ENCODE measurements at places on chromosomes 1 and 21. TPM values are rescaled to one million over a fixed set of nuclear protein-coding genes. Genes with fewer than 3 reads are reported as not detected.

The SPATA17 gene
- total RNA-seq, result 0.77 TPM

The HES3 gene
- not detected for total RNA-seq

The PLPPR4 gene
- 1.3 TPM for total RNA-seq

The ERO1B gene
- total RNA-seq, result 4.1 TPM

DNA sequence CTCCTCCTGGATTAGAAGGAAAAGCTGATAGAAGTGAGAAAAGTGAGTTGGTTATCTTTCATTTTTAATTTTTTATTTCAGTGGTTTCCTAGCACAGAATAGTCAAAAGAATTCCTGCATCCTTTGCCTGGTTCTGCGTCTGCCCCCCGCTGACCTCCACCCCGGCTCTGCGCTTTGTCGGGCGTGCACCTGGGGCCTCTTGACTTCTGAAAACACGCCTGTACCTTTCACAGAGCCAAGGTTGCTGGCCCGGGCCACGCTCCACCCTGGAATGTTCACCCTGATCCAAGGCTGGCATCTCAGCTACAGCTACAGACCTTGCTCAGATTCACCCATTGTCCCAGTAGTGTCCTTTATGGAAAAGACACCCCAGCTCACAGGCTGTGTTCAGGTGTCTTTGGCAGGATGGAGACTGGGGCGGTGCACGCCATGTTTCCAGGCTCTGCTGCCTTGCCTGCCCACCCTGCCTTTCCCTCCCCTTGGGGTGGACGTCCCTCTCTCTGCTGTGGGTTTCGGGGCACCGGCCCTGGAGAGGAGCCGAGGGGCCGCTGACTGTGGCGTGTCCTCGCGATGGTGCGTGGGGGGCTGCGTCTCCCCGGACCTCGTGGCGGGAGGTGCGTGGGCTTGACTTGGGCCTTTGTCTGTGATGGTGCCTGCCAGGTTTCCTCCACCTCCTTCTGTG is 40.3 kb upstream of the DIP2A start:
- H3K27ac ChIP-seq, result no peak overlapping the region
- no peak for DNase-seq
- H3K27me3 ChIP-seq, result no peaks in the 10 kb centered on the region
- H3K36me3 ChIP-seq, result peaks cover 12% of the 10 kb centered on the region

- H3K36me3 ChIP-seq, result no peaks in the 10 kb centered on the region
- H3K4me1 ChIP-seq, result peaks cover 2% of the 10 kb centered on the region
- H3K27me3 ChIP-seq, result peaks cover 4% of the 10 kb centered on the region
- H3K4me3 ChIP-seq, result no peak overlapping the region
Measured at GRCh38 chr1:202037706-202038296, 27.4 kb downstream of the ELF3 start.

The MYOM3 gene
- total RNA-seq, result not detected

- no peak for DNase-seq
- H3K4me3 ChIP-seq, result no peak overlapping the region
- no peaks in the 10 kb centered on the region for H3K36me3 ChIP-seq
- H3K27me3 ChIP-seq, result peaks cover 36% of the 10 kb centered on the region
- H3K27ac ChIP-seq, result no peak overlapping the region
Measured at GRCh38 chr1:202658251-202658759, 51.9 kb downstream of the SYT2 start.

GRCh38 chr1:89939693-89940438 is 55.0 kb upstream of the ZNF326 start:
- no peak overlapping the region for H3K27ac ChIP-seq
- H3K4me3 ChIP-seq, result no peak overlapping the region
- H3K27me3 ChIP-seq, result no peaks in the 10 kb centered on the region
- H3K4me1 ChIP-seq, result peaks cover 21% of the 10 kb centered on the region

DNA sequence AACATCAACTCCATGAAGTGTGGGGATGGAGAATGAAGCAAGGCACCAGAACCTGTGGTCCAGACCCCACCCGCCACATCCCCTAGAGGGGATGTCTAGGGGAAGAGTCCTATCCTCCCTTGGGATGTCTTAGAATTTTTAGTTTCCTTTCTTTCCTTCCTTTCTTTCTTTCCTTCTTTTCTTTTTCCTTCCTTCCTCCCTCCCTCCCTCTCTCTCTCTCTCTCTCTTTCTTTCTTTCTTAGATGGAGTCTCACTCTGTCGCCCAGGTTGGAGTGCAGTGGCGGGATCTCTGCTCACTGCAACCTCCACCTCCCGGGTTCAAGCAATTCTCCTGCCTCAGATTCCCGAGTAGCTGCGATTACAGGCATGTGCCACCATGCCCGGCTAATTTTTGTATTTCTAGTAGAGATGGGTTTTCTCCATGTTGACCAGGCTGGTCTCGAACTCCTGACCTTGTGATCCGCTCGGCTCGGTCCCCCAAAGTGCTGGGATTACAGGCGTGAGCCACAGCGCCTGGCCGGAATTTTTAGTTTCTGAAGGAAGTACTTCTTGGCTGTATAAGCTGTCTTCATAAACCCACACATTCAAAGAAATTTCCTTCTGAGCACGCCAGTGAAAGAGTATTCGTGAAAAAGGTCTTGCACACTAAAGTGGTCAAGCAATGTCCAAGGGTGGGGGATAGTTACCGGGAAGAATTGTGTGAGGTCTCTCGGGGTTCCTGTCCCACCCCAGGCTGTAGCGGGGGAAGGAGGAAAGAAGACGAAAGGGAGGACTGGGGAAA is 20.8 kb upstream of the LEFTY2 start:
- H3K36me3 ChIP-seq, result no peaks in the 10 kb centered on the region
- no peak for DNase-seq
- no peaks in the 10 kb centered on the region for H3K27me3 ChIP-seq

The NLRP3 gene
- total RNA-seq, result not detected

GRCh38 chr1:1255078-1255477 is 8.6 kb upstream of the C1QTNF12 start:
- no peaks in the 10 kb centered on the region for H3K27me3 ChIP-seq
- peak overlapping the region; percentile 38 for H3K27ac ChIP-seq
- DNase-seq, result no peak
- H3K4me1 ChIP-seq, result peaks cover 2% of the 10 kb centered on the region

The CYYR1 gene
- total RNA-seq, result 0.17 TPM

DNA sequence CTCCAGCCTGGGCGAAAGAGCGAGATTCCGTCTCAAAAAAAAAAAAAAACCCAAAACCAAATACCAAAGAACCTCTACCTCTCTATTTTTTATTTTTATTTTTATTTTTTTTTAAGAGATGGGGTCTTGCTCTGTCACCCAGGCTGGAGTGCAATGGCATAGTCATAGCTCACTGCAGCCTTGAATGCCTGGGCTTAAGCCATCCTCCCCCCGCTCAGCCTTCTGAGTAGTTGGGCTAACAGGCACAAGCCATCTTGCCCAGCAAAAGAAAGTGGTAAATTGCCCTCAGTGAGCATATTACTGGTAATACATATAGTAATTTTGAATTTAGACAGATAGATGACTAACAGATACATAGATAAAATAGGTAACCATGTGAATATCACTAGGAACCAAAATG is 77.4 kb downstream of the ASH1L start:
- no peak overlapping the region for H3K27ac ChIP-seq
- H3K36me3 ChIP-seq, result no peaks in the 10 kb centered on the region
- DNase-seq, result no peak
- no peaks in the 10 kb centered on the region for H3K4me1 ChIP-seq

DNA sequence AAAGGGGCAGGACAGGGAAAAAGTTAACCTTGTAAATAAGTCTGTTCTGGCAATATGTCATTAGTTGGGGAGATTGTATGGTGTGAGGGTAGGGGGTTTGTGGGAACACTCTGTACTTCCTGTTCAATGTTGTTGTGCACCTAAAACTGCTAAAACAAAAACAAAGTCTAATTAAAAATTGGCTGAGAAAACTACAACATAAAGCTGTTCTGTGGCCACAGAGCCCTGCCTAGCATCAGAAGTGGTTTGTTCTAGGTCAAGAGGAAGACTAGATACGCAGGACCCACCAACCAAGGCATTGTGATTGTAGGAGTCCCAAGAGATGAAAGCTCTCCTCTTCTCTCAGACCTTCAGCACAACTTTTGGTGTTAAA is 81.0 kb upstream of the LRRC8D start:
- no peak overlapping the region for H3K4me3 ChIP-seq
- H3K4me1 ChIP-seq, result no peaks in the 10 kb centered on the region
- DNase-seq, result no peak
- H3K36me3 ChIP-seq, result no peaks in the 10 kb centered on the region
- no peaks in the 10 kb centered on the region for H3K27me3 ChIP-seq

DNA sequence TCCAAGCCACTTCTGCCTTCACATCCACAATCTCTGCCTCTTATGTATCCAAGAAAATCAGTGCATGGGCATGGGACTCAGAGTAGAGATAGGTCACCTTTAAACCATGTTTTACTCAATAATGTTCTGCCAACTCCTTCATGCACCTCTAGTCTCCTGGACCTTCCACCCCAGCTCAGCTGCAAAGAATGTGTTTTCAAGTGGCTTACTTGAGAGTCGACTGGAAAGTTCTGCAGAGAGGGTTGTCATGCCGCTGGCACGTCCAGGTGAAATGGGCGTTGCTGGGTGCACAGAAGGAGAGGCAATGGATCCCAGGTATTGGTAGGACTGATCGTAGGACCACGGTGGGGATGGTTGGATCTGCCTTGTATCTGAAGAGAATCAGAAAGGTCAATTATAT is 130.3 kb downstream of the CLIC6 start:
- H3K36me3 ChIP-seq, result peaks cover 12% of the 10 kb centered on the region
- H3K4me3 ChIP-seq, result no peak overlapping the region
- no peaks in the 10 kb centered on the region for H3K27me3 ChIP-seq
- H3K27ac ChIP-seq, result no peak overlapping the region

DNA sequence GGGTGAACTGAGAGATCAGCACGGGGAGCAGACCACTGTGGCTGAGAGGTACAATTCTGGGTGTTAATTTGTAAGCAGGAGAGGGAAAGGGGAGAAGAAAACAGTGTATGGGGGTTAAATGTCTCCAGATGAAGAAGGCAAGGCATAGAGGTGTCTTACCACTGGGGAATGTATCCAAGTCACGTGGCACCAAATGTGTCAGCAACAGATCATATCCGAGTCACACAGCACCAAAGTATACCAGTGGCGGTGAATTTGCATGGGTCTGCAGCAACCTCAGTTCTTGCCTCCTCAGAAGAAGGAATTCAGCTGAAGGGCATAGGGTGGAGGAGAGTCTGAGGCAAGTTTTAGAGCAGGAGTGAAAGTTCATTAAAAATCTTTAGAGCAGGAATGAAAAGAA is 21.2 kb upstream of the SYCP1 start:
- H3K36me3 ChIP-seq, result no peaks in the 10 kb centered on the region
- no peaks in the 10 kb centered on the region for H3K27me3 ChIP-seq
- H3K4me3 ChIP-seq, result no peak overlapping the region
- no peaks in the 10 kb centered on the region for H3K4me1 ChIP-seq
- H3K27ac ChIP-seq, result no peak overlapping the region

The FAM3B gene
- total RNA-seq, result not detected

GRCh38 chr1:159958719-159959380 is 4.8 kb upstream of the SLAMF9 start:
- no peaks in the 10 kb centered on the region for H3K27me3 ChIP-seq
- no peak overlapping the region for H3K27ac ChIP-seq
- no peaks in the 10 kb centered on the region for H3K4me1 ChIP-seq
- H3K36me3 ChIP-seq, result no peaks in the 10 kb centered on the region

DNA sequence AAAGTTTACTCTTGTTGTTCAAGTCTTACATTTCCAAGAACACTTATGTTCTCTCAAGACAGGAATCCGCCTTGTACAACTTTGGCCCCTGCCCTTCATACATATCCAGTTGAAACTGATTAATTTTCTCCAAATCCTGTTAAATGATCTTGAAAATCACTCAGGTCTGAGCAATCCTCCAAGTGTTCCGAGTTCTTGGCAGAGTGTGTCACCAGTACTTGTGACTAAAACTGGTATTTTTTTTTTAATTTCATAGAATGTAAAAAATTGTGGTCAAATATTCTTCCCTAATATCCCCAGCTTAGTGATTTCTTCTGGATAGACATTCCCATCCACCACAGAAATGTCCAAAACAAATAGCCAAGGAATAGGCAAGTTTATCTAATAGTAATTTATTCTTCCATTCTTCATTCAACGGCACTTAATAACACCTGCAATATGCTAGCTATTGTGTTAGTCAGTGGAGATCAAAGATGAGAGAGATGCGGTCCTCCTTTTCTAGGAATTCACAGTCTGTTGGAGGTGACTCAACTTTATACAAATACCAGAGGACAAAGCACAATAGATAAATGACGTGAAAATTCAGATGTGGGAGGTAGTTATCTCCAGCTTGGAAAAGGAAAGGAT is 71.4 kb downstream of the DIRAS3 start:
- no peaks in the 10 kb centered on the region for H3K36me3 ChIP-seq
- no peak overlapping the region for H3K4me3 ChIP-seq
- no peaks in the 10 kb centered on the region for H3K27me3 ChIP-seq
- no peak overlapping the region for H3K27ac ChIP-seq
- DNase-seq, result peak; percentile 18

The RNU1-1 gene
- total RNA-seq, result under 0.01 TPM

GRCh38 chr21:32253215-32253641 is 25.6 kb downstream of the MIS18A start:
- no peaks in the 10 kb centered on the region for H3K27me3 ChIP-seq
- H3K4me1 ChIP-seq, result peaks cover 9% of the 10 kb centered on the region
- no peak overlapping the region for H3K27ac ChIP-seq
- H3K36me3 ChIP-seq, result no peaks in the 10 kb centered on the region
- no peak overlapping the region for H3K4me3 ChIP-seq

DNA sequence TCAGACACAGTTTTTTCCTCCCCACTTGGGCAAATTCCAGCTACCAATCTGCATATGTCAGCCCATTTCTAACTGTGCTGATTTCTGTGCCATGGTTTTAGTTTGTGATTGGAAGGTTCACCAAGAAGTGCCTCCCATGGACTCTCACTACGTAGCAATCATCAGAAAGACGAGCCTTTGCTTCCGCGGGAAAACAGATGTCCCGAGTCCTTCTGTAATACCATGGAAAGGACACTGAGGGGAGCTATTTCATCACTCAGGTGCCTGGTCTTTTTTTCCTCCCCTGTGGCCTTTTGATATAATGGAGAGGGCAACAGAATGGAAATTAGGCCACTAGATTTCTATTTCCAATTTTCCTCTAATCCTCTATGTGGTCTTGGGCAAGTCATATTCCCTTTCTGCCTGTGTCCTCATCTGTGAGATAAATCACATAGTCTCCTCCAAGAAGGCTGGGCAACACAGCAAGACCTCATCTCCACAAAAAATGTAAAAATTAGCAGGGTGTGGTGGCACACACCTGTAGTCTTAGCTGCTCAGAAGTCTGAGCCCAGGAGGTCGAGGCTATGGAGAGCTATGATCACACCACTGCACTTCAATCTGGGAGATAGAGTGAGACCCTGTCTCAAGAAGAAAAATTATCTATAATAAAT is 24.8 kb downstream of the LEMD1 start:
- DNase-seq, result peak; percentile 49
- no peak overlapping the region for H3K27ac ChIP-seq
- H3K4me1 ChIP-seq, result no peaks in the 10 kb centered on the region
- H3K4me3 ChIP-seq, result no peak overlapping the region

GRCh38 chr21:41098481-41099042 is 69.4 kb upstream of the BACE2 start:
- no peaks in the 10 kb centered on the region for H3K27me3 ChIP-seq
- no peak for DNase-seq
- H3K4me3 ChIP-seq, result no peak overlapping the region
- H3K4me1 ChIP-seq, result no peaks in the 10 kb centered on the region
- no peak overlapping the region for H3K27ac ChIP-seq

GRCh38 chr21:14120091-14120734 is 90.5 kb downstream of the LIPI start:
- no peaks in the 10 kb centered on the region for H3K27me3 ChIP-seq
- H3K4me3 ChIP-seq, result no peak overlapping the region
- no peaks in the 10 kb centered on the region for H3K4me1 ChIP-seq
- no peak for DNase-seq
- H3K27ac ChIP-seq, result no peak overlapping the region

- DNase-seq, result no peak
- H3K36me3 ChIP-seq, result peaks cover 2% of the 10 kb centered on the region
- H3K27ac ChIP-seq, result no peak overlapping the region
Measured at GRCh38 chr1:154926201-154926600, 10.3 kb downstream of the PMVK start.

The C1orf185 gene
- total RNA-seq, result not detected

Data from fibroblast of lung (primary cell).